Choroid plexus epithelial cell (primary cell): ENCODE measurements at places on chromosomes 2 and 18.
A peak's percentile ranks its signal among the peaks of the same experiment; 100 is the strongest.

GRCh38 chr2:223594259-223594658 lies 7.9 kb downstream of the SCG2 start:
- DNase-seq: no peak

GRCh38 chr2:144364944-144365738 lies 154.8 kb downstream of the ZEB2 start:
- peak; percentile 97 for DNase-seq

- no peak for DNase-seq
Observed at GRCh38 chr2:137232076-137232475, 466.7 kb downstream of the THSD7B start.

GRCh38 chr2:28590496-28591301 lies 94.8 kb downstream of the PLB1 start:
- DNase-seq: no peak

DNA sequence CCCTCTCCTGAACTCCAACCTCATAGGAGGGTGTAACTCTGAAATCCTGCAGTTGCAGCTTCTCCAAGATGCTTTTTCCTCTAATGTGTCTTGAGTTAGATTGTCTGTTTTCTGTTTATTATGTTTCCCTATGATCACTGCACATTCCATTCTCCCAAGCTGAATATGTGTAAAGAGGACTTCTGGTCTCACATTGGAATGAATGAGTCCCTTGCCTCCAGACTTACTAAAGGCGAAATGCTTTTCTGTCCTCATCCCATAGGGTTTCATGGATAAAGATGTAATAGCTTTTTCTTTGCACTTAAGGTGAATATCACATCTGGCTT lies 35.5 kb upstream of the CYP27A1 start:
- DNase-seq: no peak

DNA sequence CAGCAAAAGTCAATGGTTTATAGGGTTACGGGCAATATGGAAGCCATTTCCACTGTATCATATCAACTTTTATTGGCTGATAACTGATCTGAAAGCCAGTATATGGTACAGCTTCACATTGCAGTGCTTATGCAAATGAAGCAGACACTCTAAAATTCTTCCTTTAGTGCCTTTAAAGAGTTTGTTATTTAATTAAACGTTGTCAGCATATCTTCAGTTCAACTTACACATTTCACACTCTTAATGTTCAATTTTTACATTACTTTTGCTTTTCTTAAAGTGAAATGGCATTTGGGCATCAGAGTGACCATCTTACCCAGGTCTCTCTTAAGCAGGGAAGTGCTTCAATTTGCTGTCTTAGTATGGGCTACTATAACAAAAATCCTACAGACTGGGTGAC lies 420.1 kb downstream of the NCKAP5 start:
- no peak for DNase-seq

DNA sequence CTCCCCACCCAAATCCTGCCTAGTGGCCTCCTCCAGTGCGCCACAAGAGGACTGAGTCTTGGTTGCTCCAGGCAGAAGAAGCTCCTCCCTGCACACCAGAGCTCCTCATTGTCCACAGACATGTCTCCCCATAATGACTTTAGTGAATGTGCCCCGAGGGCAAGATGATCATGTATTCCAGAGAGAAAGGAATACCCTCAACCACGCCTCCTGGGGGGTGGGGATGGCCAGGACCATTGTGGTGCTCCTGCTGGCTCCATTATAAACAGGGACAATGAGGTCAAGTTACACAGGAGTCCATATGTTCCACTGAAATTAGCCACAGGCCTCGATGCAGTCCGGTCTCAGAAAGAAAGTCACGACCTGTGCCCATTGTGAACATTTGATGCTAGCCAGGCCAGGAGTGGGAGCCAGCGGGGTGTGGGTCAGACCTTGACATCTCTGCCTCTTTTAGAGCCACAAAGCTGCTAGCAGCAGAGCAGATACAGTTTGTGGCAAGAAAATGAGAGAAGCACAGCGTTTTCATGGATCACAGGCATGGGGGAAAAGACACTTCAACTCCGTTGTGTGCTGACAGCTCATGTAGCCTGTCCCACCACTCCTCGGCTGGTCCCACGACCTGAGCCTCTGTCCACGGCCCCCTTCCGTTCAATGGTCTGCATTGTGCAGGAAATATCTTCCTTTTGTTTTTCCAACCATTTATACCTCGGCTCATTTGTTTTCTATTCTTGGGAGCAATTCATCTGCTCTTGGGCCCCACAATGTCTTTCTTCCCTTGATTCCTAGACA lies 70.7 kb upstream of the FZD7 start:
- no peak for DNase-seq

DNA sequence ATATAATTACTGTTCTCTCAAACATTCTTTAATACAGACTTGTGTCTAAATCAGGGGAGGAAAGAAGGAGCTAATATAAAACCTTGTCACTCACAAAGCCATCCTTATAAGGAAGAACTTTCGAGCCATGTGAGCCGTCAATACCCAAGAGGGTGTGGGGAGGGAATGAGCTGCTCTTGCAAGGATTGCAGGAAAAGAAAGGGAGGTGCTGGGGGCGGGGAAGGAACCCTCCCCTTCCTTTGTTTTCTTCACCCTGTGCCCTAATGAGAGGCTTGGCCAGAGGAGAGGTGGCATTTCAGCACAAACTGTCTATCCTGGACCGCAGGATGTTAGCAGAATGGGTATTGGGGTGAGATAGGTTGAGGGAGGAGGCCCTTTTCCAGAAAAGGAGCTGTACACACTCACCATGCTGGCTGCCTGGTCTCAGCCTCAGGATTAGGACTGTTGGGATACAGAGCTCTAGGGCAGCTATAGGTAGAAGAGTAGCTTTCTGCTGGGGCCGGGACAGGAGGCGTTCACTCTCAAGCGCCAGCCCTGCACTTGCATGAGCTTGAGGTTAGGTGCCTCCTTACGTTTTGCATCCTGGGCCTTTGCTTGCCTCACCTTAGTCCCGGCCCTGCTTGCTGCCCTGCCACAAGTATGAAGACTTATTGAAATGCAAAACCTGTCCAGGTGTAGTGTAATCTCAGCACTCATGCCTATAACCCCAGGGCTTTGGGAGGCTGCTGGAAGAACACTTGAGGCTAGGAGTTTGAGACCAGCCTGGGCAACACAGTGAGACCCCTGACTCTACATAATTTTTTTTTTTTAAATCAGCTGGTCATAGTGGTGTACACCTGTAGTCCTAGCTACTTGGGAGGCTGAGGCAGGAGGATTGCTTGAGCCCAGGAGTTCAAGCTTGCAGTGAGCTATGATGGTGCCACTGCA lies 190.5 kb downstream of the LOXHD1 start:
- no peak for DNase-seq

DNA sequence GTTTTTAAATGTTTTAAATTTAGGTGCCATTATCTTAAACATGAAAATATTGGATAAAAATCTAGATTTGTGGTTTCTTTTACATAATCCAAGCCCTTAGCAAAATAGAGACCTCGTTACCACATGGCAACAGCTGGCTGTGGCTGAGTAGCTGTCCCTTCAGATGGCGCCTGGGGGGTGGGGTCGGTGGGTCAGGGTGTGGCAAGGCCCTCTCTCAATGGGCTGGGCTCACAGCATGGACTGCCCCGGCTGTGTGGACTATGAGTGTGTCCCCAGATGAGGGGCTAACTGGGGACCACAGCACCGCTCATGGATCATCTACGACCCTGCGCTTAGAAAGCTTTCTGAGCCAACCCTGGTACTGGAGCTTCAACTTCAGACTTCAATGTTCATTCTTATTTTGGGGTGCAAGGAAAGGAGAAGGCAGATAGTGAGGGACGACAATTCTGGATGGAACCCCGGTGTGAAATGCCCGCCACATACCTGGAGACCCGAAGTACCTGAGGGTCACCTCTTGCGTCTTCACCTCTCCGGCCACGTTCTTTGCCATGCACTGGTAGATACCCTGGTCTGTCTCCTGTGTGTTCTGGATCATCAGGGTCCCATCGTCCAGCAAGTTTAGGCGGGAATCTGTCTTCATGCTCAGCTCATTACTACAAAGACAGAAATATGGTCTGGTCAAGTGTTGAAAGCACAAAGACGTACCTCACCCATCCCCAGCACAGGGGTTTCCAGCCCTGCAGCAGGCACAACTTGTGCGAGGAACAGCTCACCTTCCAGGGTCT lies 71.0 kb downstream of the PXDN start:
- DNase-seq: no peak

DNA sequence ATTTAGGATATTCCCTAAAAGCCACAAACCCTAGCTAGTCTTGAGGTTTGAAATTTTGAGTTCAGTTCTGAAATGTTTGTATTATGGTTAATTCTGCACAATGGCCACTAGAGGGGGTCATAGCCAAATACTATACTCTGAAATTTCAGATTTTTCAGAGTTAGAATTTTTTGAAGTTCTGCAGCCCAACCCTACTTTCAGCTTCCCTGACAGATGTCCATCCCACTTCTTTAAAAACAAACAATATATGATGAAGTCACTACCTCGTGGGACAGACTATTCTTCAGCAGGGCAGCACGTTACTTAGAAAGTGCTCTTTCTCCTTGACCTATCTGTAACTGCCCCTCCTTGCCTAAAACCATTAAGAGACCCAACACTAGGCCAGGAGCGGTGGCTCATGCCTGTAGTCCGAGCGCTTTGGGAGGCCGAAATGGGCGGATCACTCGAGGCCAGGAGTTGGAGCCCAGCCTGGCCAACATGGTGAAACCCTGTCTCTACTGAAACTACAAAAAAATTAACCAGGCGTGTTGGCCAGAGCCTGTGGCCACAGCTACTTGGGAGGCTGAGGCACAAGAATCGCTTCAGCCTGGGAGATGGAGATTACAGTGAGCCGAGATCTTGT lies 48.2 kb upstream of the PAPOLG start:
- DNase-seq: peak; percentile 53

GRCh38 chr18:46166261-46166970 lies 62.2 kb downstream of the HAUS1 start:
- no peak for DNase-seq

- no peak for DNase-seq
Observed at GRCh38 chr2:5982193-5982902, 290.2 kb downstream of the SOX11 start.

GRCh38 chr2:64989982-64990614 lies 899 bp downstream of the SLC1A4 start:
- no peak for DNase-seq

- DNase-seq: no peak
Observed at GRCh38 chr2:82320296-82320695, 2015.7 kb upstream of the LRRTM1 start.

GRCh38 chr2:133829450-133830020 lies 261.3 kb upstream of the NCKAP5 start:
- no peak for DNase-seq

DNA sequence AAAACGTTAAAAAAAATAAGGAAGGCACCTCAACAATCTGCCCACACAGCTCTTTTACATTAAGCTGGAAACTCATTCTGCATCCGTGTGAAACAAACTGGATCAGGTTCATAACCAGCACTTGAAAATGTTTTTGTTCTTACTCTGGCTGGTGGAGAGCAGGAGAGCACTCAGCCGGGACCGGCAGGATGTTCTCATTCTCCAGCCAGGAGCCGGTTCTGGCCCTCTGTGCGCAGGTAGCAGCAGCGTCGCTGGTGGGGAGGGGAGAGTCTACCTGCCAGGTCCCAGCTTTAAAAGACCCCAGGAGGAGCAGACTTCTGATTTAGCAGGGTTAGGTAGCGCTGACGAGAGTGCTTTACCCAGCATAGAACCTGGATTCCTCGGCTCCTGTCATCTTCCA lies 834.9 kb upstream of the SALL3 start:
- no peak for DNase-seq

DNA sequence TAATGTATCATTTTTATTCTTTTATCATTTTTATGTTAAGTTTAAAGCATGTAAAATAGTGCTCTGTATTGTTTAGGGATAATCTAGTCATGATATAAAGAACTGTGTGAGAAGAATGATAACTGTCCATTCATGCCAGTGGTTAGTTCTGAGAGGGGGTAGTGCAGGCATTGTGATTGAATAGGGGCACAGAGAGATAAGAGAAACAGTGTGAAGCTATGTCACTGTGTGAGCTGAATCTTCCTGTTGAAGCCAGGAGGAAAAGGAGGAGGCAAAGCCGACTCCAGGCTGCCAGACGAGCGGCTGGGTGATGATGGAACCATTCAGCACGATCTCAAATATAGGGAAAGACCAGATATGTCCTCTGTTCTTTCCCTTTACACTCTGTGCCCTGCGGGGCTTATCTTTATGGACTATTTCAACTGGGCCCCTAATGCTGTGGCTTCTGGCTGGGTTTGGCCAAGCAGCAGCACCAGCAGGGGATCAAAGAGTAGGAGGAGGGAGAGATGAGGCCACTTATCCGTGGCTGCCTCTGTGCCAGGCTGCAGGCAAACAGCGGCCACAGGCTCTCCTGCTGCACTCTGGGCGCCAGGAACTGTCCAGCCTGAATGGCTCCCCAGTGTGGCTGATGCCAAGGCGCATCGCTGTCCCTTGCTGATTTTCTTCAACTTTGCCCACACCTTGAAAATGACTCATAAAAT lies 128.0 kb downstream of the SPP2 start:
- DNase-seq: peak; percentile 29

DNA sequence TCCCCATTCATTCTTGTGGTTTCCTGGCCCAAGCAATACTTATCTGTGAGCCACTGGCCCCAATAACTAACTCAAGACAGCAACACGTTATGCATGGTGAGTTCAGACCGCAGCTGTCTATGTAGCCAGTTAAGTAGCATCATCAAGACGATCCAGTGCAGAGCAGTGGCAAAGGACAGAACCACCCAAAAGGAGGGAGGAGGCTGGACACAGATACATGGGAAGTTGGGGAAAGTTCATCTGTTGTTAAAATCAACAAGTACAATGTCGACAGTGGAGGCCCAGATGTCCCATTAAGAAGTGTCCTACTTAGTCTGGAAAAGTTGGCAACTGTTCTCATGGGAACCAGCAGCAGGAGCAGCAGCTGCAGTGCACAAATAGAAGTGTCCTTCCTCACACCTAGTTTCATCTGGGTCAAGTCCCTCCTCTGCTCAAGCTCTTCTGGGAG lies 106.9 kb upstream of the THOC1 start:
- DNase-seq: no peak

GRCh38 chr2:231306791-231307393 lies 88.6 kb upstream of the B3GNT7 start:
- no peak for DNase-seq

DNA sequence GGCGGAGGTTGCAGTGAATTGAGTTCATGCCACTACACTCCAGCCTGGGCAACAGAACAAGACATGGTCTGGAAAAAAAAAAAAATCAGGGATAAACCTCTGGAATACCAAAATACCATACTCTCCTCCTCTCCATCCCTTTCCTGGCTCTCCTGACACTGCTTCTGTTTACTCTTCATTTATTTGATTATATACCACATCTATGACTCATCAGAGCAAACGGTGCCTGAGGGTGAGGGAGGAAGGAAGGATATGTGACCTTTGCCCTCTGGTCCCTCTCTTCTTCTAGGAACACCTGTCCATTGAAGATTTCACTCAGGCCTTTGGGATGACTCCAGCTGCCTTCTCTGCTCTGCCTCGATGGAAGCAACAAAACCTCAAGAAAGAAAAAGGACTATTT lies 30.0 kb downstream of the VIL1 start:
- DNase-seq: peak; percentile 20
